ENCODE measurements at places on chromosomes 2 and 18.

DNA sequence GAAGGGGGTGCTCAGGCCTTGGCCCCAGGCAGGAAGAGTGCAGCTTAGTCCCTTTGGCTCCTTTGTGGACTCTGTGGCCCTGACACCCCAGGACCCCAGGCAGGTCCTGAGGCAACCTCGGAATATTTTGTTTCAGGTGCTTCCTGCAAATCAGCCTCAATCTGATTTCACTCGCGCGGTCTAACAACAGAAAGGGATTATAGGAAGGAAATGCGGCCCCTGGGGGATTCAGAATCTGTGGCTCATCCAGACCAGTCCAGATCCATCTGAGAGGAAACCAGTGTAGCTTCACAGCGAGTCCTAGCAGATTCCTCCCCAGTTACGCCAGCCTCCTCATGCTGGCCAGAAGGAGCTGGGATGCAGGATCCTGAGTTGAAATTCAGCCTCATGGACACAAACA lies 59.5 kb upstream of the YWHAQ start:
- DNase-seq: no peak

DNA sequence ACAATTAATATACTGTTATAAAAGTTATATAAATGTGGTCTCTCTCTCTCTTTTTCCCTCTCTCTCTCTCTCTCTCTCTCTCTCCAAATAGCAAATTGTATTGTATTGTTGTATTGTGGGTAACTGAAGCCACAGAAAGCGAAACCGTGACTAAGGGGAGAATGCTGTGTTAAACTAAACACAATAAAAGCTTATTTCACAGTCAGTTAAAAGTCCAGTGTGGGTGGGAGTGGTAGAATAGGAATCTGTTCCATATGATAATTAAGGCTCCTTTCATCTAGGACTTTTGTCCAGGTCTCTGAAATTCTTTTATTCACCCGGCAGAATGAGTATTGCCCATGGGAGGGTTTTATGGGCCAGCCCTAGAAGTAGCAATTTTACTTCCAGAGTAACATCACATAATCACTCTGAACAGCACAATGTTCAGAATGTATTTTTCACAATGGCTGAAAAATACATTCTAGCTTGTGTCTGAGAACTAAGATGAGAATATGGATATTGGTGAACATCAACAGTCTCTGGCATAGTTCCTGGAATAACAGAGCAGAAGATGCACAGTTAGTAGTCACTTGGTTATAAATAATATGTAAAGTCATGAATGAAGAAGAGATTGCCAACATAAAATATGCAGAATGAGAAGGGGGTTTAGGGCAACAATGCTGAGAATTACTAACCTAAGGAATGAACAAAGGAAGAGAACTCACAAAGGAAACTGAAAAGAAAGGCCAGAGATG lies 399.1 kb downstream of the PLCL1 start:
- DNase-seq: no peak

DNA sequence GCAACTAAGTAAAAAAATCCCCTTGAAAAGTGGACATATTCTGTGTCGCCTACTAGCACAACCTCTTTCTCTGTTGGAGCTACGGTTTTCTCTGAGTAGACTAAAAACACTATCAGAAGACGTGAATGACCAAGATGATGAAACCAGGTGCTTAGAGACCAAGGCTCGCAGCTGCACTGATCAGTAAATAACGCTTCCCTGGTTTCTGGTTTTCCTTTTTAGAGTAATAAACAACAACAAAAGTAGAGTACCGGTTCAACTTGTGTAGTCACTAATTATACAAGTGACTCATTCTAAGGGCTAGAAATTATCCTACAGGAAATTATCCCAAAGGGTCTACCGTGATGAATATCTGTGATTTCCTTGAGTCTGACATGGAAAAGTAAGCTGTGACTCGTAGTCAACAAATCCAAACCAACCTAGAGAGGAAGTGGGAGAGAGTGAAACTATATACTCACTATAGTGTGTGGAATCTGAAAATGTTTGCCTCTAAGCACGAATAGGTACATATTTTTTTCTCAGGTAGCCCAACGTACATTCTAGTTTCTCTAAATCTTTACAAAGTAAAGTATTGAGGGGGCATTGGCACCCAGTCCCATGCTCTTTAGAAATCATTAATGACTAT lies 17.8 kb downstream of the RASGRP3 start:
- DNase-seq: peak; percentile 26

DNA sequence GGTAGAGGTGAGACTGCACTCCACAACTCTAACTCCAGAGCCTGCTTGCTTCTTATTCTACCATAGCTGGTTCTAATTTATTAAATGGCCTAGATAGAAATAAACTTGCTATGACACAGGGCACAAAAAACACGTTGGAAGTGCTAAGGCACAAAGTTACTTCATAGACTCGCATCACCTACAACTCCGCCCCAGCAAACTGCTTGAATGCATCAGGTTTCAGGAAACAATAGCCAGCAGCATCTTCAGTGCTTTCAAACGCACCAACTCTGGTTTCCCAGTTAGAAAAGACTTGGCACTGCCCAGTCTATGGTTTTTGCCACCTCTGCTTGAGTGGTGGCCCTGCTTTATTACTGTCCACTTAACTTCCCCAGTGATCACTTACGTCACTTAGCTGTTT lies 142.6 kb downstream of the RIF1 start:
- DNase-seq: no peak

- DNase-seq: no peak
Observed at GRCh38 chr2:217277646-217278398, 418.0 kb upstream of the TNP1 start.

- no peak for DNase-seq
Observed at GRCh38 chr2:150545916-150546315, 58.4 kb upstream of the RND3 start.

DNA sequence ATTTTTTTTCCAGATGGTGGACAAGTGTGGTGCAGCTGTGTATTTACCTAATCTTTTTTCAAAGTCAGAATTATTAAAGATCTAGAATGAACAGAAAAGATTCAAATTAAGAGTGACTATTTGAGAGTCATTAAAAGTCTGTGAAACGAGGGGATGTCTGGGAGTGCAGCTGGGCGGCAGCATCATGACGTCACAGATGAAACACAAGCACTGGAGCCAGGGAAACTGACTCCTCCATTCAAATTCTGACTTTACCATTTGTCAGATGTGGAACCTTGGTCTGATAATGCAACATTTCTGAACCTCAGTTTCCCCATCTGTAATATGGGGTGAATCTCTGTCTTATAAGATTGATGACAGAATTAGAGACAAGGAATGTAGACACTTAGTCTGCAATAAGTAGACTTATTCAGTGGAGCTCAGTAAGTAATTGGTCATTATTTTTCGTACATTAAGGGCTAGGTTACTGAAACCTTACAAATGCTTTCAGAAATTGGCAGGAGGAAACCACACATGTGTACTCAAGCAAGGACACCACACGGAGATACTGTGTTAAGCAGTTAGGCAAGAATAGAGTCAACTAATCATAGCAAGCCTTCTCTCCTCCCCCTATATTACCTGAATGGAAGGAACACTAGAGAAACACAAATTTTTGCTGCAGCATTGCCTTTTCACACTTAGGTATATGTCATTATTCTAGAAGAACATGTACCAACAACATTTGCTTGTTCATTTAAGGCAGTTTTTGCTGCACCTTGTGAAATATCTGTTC lies 27.8 kb upstream of the CXXC1 start:
- no peak for DNase-seq

- DNase-seq: peak; percentile 81
Observed at GRCh38 chr18:58321986-58322385, 278.0 kb downstream of the NEDD4L start.

- peak; percentile 83 for DNase-seq
Observed at GRCh38 chr2:16626497-16626896, 39.1 kb downstream of the CYRIA start.

DNA sequence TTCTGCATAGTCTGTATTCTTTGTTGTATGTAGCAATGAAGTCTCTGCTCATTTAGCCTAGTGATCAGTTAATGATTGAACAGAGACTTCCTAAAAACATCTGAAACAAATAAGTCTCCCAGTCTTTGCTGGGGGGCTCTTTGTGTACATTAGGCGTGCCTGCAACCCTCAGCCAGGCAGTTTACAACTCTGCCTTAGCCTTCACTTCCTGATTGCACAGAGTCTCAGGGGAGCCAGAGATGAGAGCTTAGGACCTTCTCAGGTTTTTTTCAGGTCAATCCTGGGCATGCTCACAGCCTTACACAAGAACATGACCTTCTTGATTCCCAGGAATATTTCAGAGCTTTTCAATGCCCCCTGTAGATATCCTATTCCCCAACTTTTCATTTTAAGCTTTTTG lies 44.0 kb upstream of the BIN1 start:
- DNase-seq: no peak

GRCh38 chr2:108165729-108166128 lies 74.0 kb upstream of the SULT1C3 start:
- peak; percentile 62 for DNase-seq
